ENCODE measurements at places on chromosomes 6 and 20.

GRCh38 chr6:7145885-7146828 is 38.4 kb downstream of the RREB1 start:
- DNase-seq: peak; percentile 17

DNA sequence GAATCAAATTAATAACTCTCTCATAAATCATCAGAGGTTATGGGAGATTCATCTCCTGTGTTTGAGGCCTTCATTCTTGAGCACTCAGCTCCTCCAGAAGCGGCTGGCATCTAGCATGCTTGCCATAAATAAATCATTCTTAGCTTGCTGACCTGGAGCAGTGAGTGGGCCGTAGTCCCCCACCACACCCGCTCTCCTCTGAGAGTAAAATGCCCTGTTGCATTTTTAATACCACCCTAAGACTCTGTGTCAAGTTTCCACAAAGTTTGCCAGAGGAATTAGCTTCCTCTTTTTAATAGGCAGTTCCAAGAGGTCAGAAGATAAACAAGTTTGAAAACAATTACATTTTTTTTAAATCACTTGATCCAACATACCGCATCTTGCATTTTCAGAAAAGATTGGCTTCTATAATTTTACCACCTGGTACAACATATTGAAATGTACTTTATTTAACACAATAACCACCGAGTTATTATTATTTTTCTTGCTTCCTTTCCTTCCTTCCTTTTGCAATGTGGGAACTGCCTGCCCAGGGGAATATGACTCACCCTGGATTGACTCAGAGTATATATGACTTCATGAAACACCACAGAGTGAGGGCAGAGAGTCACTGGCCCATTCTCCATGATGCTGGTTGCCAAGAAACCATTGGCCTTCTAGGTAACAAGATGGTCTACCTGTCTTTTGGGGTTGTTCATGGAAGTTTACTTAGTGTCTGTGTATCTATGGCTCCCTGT is 29.4 kb upstream of the CLIC5 start:
- DNase-seq: no peak

GRCh38 chr6:134535831-134536230 is 217.9 kb upstream of the SGK1 start:
- no peak for DNase-seq

DNA sequence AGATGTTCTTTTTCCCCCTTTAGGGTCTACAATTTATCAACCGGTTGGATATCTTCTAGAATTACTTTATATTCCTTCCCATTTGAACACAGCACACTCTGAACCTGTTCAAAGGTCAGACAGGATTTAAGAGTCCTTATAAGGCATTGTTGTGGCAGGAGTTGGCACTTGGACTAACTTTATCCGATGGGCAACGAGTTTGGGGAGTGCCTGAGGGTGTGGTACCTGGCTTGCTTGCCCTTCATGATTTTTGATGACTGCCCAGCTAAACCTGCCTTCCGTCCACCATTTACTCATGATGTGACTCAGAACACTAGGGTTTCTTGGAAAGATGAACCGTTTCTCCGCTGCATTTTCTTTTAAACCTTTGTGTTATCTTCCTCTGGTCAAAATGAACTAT is 285.2 kb downstream of the FOXC1 start:
- no peak for DNase-seq

- no peak for DNase-seq
These were observed 96.2 kb upstream of the CNR1 start for GRCh38 chr6:88262332-88262731.

DNA sequence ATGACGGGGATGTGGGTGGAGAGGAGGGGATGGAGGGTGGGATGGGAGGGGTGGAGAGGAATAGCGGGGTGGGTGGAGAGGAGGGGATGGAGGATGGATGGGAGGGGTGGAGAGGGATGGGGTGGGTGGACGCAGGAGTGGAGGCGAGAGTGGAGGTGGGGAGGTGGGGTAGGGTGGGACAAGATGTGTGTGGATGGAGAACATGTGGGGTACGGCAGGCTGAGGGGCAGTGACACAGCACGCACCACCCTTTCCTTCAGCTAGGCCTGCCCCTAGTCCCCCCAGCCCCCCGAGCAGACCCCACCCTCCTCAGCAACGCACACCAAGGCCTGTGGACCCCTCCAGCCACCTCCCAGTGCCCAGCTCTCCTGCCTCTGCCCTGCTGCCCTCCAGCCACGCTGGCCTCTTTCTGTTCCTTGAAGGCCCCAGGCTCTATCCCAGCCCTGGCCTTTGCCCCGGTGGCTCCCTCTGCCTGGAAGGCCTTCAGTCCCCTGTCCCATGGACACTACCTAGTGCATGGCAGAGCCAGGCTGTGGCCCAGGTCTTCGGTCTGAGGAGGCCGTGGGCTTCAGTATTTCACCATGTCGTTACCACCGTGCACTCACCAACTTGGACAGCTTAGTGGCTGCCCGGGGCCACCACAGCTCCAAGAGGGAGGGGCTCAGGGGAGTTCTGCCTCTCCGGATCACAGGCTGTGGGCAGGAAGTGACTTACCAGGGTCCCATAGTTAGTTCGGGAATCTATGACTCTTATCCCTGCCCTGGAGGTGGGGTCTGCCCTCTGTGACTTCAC is 78.4 kb upstream of the PMEPA1 start:
- DNase-seq: no peak

- no peak for DNase-seq
These were observed 1.3 kb downstream of the OVOL2 start for GRCh38 chr20:18056174-18057100.

DNA sequence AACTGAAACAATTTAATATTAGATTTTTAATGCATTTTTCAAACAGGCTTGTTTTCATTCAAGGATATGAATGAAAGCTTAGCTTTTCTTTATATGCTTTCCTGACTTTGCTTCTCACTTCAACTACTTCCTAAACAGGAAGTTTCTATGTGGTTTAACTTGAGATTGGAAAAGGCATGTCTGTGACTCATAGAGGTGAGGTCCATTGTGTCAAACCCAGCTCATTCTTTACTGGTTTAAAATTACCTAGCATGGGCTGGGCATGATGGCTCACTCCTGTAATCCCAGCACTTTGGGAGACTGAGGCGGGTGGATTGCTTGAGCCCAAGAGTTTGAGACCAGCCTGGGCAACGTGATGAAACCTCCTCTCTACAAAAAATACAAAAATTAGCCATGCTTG is 34.4 kb downstream of the EFHC1 start:
- no peak for DNase-seq

GRCh38 chr6:146892613-146893401 is 294.0 kb downstream of the ADGB start:
- DNase-seq: no peak

GRCh38 chr6:20533746-20534294 is 437 bp upstream of the CDKAL1 start:
- DNase-seq: no peak

- no peak for DNase-seq
These were observed 183.4 kb downstream of the ADGRG6 start for GRCh38 chr6:142485256-142485655.

GRCh38 chr20:16554766-16555543 is 18.3 kb downstream of the KIF16B start:
- no peak for DNase-seq

GRCh38 chr20:45823949-45824835 is 2.9 kb downstream of the TNNC2 start:
- peak; percentile 40 for DNase-seq

- no peak for DNase-seq
These were observed 86.7 kb upstream of the NEDD9 start for GRCh38 chr6:11318835-11319813.

- DNase-seq: no peak
These were observed 455.0 kb upstream of the GJE1 start for GRCh38 chr6:141677598-141678211.

- DNase-seq: no peak
These were observed 333.5 kb upstream of the MAN1A1 start for GRCh38 chr6:119683031-119683430.

DNA sequence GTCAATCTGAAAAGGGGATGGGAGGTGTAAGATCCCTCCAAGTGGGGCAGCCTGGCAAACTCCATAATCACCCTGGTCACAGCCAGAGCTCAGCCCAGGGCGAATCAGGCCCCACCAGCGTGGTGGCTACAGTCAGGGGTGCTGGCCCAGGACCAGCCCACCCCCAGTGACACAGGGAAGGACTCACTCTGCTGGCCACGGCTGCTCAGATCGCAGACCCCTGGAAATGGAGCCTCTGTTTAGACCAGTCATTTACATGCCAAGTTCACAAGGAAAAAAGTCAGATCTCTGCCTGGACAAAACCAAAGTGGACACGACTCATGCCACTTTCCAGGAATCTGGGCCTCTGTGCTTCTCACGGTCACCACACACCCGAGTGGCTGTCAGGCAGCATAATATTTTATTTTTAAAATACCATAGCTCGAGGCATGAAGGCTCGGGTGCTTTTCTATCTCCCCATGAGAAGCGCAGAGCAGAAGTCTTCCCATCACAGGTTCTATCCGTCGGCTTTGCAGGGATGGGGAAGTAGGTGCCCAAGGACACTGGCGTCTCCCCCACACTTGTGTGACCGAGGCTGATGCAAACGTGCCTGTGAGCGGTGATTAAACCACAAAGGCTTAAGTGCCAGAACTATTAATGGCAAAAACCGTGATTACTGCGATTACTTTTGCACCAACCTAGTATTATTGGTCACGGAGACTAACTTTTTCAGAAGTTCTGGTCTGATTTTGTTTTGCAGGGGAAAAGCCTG is 13.0 kb downstream of the PXDC1 start:
- DNase-seq: no peak

DNA sequence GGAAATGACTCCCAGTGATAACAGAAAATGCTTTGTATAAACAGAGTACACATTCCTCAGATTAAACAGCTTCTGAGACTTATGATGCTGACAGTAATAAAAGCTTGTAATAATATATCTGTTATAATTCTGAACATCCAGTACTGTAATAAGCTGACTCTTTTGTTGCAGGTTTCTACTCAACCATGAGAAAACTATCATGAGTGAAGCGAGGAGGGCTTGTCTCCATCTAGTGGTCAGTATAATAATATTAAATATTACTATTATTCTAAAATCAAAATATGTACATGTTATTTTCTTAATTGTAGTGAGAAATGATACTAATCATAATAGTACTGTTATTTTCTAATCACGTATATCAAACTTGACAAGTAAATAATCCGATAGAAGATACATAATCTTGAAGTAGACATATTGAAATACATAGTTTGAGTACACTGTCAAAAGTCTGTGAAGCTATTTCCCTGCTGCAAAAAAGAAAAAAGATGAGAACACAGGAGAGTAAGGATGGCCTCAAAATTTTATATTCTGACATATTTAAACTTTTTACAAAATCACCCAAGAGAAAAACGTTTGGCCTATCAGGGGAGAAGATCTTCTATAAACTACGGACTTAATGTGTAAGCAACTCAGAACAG is 183.1 kb downstream of the MOXD1 start:
- DNase-seq: no peak

- DNase-seq: no peak
These were observed 552.7 kb downstream of the NKAIN2 start for GRCh38 chr6:124356276-124356810.

GRCh38 chr6:6533176-6533575 is 55.3 kb upstream of the LY86 start:
- no peak for DNase-seq

DNA sequence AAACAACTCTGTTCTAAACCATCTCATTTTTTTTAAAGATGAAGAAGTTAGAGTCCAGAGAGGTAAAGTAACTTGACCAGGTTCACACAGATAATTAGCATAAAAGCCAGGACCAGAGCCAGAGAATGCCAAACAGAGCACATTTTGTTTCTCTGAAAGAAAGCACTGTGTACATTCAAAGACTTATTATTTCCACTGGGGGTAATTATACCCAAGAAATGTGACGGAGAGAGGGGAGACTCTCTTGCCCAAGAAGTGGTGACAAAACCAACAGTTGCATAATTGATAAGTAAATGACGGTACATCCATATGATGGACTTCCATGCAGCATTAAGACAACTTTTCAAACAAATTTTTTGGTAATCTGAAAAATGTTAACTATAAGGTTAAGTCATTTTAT is 111.6 kb downstream of the RTN4IP1 start:
- no peak for DNase-seq

GRCh38 chr6:47405273-47405672 is 72.3 kb upstream of the CD2AP start:
- no peak for DNase-seq

DNA sequence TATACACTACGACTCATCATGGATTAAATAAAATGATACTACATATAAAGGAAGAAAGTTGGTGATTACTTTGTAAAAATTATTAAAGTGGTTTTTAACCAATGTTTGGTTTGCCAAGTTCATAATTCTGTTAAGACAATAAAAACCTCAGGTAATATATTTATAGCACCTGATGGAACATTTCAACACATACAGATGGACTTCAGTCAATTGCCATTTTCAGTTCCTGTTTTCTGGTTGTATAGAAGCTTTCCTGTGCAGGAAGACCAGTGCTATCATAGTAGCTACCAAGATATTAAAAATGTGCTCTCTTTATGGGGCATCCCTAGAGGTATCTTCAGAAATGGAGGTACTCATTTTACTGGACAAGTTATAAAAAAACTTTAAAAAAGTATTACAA is 1686.4 kb downstream of the GRIK2 start:
- no peak for DNase-seq

DNA sequence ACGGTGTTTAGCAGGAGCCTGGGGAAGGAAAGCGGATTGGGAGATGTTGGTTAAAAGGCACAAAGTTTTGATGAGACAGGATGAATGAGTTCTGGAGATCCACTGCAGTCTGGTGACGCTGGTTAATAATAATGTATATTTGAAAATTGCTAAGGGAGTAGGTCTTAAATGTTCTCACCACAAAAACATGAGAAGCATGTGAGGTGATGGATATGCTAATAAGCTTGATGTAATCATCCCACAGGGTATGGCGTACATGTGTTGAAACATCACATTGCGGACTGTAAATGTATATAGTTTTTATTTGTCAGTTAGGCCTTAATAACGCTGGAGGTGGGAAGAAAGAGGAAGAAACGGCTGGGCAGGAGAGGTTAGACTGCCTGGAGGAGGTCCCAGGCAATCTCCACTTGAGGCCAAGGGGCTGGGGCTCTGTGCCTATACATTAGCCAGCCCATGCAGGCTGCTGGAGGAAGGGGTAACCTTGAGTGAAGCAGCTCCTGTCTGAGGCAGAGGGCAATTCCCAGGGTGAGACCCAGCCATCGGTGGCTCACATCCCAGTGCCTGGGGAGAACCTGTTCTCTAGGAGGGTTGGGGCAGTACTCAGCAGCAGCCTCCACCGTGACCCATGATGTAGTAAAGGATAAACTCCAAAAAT is 188.2 kb upstream of the QKI start:
- no peak for DNase-seq

- DNase-seq: no peak
These were observed 471.8 kb upstream of the MAN1A1 start for GRCh38 chr6:119821380-119821779.

DNA sequence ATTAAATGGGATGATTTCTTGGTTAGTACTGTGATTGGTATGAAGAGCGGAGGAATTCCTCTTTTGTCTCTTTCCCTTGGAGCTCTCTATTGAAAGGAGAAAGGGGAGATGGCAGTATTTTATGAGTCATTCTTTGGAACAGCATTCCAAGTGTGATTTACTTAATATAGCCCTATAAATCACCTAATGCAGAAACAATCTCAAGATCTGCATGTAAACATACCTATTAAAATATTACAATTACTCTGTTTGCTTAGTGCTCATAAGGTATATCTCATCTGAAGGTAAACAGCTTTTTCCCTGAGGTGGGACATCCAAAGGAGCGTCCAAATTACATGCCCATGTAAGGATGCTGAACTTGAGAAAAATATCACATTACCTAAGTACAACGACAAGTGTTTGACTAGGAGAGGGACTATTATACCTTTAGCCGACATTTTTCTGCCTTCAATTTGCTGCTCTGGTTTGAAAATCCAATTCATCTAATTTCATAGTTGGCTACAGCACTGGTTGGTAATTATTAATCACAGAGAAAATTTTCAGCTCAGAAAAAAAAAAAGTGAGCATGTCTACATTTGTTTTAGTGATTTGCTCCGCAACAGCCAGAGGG is 229.0 kb downstream of the FOXC1 start:
- no peak for DNase-seq
